ENCODE measurements at places on chromosomes 4 and X.

DNA sequence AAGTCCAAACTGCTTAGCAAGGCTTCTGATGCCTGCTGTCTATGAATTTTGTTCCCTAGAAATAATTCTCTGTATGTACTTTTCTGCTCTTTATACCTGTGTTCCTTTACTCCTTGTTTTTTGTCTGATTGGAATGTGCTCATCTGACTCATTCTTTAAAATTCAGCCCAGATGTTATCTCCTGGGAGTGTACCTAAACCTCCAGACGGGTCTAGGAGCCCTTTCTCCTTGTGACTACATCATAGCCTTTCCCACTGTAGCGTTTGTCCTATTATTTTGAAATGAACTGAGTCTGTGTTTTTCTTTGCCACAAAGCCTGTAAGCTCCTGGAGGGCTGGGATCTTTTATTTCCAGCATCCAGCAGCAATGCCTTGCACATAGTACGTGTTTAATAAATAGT lies 26.3 kb downstream of the POLA1 start:
- no peak for DNase-seq

DNA sequence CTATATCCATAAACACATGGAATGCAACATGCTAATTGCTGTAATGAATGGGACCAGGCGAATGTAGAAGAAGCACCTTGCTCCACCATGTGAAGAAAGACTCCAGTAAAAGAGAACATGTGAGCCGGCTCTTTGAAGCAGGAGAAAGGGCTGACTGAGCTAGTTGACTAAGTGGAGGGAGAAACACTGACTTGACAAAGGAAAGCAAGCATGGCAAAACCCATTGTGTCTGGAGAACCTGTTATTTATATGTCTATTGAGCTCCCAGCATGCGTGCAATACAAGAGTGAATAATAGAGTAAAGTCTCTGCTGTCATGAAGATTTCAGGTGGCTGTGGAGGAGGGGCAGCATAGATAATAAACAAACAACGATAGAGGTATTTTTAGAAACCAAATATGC lies 559.9 kb downstream of the RAB28 start:
- no peak for DNase-seq

DNA sequence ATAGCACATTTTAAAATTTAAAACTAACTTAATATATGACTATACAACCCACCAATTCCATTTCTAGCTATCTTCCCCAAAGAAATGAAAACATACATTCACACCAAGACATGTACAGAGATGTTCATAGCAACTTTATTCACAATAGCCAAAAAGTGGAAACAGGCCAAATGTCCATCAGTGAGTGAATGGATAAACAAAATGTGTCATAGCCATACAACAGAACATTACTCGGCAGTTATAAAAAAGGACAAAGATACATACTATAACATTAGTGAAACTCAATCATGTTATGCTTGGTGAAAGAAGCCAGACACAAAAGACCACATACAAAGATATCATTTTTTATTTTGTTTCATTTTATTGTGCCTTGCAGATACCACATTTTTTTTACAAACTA lies 396.8 kb downstream of the PACRGL start:
- no peak for DNase-seq

GRCh38 chr4:108683479-108683878 lies 33.1 kb downstream of the OSTC start:
- no peak for DNase-seq

- no peak for DNase-seq
Observed at GRCh38 chr4:148017801-148018200, 285.9 kb downstream of the ARHGAP10 start.

DNA sequence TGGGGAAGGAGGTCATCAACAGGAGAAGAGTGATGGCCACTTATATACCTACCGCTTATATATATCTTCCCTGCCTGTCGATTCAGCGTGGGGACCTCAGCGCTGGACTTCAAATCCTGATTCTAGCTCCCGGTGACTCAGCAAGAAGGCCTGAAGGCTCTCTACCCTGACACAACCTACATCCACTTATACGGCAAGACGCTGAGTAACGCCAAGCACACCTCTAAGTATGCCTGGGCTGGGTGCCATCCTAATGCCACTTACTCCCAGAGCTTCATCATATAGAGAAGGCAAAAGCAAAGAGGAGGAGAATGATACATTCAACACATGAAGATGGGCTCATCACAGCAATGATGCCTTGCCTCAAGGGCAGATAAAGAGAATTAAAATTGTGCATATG lies 198.3 kb downstream of the CHIC2 start:
- no peak for DNase-seq

DNA sequence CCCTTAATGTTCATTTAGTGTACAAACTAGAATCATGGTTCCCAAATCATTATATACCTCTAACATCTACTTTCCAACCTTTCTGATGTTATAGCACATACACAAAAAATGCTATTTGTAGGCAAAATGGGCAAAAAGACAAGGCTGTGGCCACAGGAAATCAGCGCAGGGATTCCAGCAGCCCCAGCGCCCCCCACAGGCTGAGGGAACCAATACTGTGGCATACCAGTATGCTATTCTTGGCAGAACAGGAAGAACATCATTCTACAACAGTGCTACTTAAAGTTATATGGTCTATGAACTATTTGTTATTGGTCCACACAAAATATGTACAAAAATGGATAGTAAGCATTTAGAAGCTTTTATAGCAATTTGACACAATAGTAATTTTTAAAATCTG lies 25.3 kb downstream of the STEEP1 start:
- no peak for DNase-seq

- no peak for DNase-seq
Observed at GRCh38 chr4:165874791-165875371, 1.8 kb downstream of the TLL1 start.

DNA sequence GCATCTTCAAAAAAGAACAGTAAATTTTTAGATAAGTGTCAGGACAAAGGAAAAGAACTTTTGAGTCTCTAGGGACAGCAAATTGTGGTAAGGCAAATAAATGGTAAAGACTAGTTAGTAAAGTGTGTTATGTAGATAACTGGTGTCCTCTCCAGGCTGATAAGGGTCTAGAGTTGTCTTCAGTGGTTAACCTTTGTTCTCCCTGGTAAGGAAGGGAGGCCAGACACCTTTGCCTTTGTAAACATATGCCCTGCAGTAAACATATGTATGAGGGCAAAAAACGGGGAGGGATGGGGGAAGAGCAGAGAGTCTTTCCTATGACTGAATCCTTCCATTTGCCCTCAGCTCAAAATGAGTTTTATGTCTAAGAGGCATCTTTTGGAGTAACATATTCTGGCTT lies 384.6 kb downstream of the HNRNPD start:
- no peak for DNase-seq

DNA sequence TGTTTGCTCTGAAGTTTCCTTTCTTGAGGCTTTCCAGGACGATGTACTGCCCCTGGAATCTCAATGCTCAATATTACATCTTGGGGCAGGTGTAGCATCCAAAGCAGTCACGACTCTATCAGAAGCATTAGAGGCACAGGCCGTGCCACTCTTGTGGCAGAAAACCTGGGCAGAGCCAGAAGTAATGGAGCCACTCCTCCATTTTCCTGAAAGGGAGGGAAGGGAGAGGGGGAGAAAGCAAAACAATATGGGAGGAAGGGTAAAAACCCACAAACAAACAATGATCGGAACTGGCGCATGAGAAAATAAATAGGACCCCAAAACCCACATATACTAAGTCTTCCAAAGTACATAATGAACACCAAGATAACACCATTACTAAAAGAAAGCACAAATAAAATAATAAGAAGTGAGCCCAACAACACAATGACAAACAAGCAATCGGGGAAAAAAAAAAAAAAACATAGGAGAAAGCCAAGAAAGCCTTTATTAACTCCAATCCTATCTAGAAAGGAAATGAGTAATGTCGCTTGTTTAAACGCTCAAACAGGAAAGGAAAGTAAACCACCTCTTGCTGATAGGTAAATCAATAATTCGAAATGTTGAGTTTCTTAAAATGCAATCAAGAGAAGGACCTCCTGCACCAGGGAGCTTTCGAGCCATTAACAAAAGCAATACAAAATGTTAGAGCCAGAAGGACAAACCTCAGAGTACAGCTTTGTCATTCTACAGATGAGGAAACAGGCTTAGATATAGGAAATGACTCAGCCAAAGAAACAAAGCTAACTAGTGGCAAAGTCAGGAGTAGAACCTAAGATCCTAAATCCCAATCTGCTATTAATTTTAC lies 117.4 kb downstream of the ATRX start:
- DNase-seq, result no peak

GRCh38 chr4:1234309-1234695 lies 14.6 kb downstream of the CTBP1 start:
- DNase-seq, result no peak

DNA sequence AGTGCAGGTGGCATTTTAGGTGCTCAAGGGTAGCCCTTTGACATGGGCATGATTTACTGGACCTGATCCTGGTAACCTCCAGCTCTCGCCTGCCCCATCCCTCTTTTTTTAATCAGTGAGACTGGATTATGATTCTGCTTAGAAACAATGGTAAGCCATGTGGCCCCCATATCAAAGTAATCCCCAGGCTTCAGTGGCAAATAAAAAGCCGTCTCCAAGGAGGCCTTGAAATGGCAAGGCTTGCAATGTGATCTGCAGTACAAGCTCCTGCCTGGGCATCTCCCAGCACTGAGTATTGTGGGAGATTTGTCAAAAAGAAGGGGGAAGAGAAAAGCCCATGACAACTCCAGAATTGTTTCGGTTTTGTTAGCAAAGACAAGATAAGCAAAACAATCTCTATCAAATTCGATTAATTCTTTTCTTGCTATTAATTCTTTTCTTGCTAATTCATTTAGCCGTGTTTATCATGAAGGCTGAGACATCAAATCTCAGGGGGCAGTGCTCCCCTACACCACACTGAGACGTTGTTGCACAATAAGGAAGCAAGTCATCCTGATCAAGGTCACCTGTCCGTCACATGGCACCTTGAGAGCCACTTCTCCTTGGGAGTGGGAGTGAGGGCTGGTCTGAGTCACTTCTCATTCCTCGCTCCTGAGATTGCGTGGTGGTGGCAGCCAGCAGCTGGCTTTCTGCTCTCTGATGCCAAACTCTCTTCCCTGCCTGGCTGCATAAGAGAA lies 312.7 kb upstream of the GATB start:
- no peak for DNase-seq

DNA sequence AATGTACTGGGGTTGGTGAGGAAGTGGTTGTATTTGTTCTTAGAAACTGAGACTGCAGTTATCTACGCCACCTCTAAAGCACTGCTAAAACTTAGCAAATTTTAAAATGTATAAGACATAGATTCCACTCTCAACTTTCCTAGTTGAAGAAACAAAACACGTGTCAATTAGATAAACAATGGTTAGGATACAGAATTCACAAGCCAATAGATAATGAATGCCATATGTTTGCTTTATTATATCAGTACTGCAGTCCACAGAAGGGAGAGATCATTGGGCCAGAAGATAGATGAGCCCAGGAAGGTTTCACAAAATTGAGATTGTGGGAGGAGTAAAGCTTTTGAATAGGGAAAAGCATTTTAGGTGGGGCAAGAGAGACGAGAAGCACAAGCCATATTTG lies 14.3 kb downstream of the TMEM33 start:
- DNase-seq, result no peak

- no peak for DNase-seq
Observed at GRCh38 chr4:80840396-80840795, 190.1 kb upstream of the BMP3 start.

- DNase-seq, result no peak
Observed at GRCh38 chr4:122658377-122658776, 37.5 kb upstream of the IL21 start.

GRCh38 chrX:118254611-118255010 lies 91.3 kb upstream of the WDR44 start:
- DNase-seq, result peak; percentile 33

DNA sequence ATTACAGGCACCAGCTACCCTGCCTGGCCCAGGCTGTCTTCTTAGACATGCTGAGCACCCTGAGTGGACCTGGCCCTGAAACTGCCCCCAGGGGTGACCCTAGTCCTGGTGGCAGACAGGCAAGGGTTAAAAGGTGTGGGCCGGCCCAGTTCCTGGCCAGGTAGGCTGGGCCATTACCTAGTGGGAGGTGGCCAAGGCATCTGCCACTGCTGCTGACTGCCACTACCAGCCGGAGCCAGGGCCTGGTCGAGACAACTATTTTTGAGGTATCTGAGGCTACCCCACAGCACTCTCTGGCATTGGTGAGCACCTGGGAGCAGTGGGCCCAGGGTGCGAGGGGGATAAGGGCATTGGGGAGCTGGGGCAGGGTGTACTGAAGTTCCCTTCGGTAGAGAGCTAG lies at the start of gene CCDC120:
CCDC120 (plus strand) TSS at position 206 of the 400 bp plus-strand sequence. CDS start 3,043 bp downstream, outside the sequence.
- DNase-seq, result no peak

- peak; percentile 38 for DNase-seq
Observed at GRCh38 chrX:119008110-119008744, 33.8 kb downstream of the LONRF3 start.

DNA sequence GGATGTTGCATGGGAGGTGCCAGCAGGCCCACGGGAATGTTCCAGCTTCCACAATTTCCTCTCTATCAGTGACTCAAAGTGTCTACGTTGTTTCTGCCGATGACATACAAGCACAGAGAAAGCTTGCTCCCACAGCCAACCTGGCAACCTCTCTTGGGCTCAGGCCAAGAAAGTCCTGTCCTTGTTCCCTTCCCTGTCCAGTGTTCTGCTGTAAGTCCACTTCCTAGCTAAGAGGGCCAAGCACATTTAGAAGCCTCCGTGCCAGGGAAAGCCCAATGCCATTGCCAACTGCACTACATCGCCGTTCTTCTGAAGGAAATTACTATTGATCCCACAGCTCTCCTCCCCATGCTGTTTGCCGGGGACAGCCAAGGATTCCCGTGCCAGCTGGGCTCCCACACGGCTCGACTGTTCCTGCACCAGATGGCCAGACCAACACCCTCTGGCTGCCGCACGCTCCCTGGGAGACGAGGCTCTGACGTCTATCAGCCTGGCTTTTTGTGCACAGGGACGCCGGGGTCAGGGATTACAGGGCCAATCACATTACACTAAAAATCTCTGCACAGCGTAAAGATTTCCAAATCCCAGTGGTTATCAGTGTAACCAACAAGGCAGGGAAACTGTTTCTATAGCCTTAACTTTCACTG lies 284.0 kb downstream of the BCOR start:
- DNase-seq, result no peak

GRCh38 chr4:180617196-180617595 lies 1626.0 kb upstream of the TENM3 start:
- no peak for DNase-seq

DNA sequence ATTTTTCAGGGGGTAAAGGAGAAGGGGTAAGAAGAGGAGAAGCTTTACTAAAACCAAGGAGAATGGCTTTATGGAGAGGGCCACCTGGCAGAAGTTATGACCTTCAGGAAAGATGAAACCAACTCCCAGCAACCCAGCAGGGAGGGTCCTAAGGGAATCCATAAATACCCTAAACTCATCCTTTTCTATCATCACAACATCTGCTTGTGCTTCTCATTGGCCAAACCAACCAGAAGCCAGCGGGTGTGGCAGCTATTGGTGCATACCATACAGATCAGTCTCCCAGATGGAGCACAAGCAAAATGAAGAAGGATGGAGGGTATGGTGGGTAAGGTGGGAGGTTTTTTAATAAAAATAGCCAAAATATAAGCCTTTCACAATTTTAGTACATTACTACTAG lies 58.5 kb upstream of the ARSJ start:
- no peak for DNase-seq

DNA sequence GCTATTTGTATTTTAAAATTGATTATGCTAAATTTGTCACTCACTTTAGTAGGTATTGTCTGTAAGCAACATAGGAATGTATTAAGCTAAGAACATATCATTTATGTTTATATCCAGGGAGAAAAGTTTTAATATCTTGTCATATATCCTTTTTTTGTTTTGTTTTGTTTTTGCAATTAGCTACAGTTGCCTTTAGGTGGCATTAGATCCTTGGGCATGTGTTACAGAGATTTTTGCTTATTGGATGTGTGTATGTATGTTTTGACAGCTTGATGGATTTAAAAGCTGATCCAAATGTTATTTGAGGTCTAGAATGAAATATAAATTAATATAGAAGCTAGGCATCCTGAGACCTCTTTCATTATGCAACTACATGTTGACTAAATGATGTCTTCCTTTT lies 36.1 kb upstream of the OTUD4 start:
- DNase-seq, result no peak

Measured in activated CD4-positive, CD25-positive, alpha-beta regulatory T cell treated with anti-CD3 and anti-CD28 coated beads, Interleukin-2, amount 50 U/mL, for 72 hours (primary cell).